Activated T-cell treated with anti-CD3 and anti-CD28 coated beads, Interleukin-2, amount 50 U/mL, for 72 hours (primary cell): ENCODE measurements at places on chromosomes 5 and 9. TPM values are rescaled to one million over a fixed set of nuclear protein-coding genes. Genes with fewer than 3 reads are reported as not detected.

DNA sequence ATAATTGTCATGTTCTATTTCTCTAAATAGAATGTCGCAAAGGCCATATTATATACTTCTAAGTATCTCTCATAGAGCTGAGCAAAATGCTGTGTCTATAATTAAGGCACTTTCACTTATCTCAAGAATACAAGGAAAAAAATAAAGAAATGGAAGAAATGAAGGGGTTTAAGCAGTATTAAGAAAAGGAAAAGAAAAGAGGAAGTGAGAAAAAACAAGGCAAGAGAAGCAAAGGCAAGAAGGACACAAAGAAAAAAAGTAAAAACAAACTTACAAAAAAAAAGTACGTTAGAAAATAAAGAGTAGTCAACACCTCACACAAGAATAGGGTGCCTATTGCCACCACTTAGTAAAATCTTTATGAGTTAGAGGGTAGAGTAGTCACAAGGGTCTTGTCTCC, 506.2 kb downstream of the GABRG2 start:
- DNase-seq = no peak

- no peak for DNase-seq
Observed at GRCh38 chr5:15787681-15788080, 287.7 kb downstream of the FBXL7 start.

DNA sequence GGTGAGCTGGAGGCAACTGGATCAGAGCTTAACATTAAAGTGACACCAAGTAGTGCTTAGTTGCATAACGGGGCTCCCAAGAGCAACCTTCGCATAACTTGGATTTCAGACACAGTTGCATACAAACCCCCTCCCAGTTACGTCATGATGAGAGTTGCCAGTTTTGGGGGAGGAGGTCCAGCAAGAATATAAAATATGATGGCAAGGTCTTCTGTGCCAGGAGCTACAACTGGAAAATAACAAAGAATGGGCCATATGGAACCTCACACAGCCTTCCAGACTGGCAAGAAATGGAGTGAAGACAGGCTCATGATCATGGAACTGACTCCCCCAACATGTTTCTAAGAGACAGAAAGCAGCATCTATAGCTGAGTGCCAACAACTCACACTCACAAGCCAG, 8.5 kb downstream of the SPOCK1 start:
- no peak for DNase-seq

DNA sequence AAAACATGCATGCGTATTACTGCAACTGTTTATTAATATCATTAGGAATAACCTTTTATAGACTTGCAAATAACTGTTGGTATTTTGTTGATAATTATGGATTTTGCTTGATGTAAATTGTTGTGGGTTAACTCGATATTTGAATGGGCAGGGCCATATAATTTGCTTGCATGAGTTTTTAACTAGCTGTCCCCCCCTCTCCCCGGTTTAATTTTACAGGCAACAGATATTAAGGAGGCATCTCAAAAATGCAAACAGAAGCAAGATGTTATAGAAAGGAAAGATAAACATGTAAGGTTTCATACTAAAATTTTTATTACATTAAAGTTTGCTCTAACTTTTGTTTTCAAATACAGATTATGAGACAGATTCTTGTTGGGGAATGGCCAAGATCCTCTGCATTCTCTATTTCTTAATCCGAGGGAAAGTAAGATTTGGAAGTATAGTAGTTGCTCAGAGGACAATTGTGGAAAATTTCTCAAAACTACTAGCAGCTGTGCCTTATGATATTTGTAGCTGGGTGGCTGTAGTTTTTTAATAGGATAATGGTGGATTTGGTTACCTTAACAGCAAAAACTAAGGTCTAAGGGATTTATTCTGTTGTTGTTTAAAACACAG, 27.3 kb downstream of the SMC5 start:
- DNase-seq = no peak

The LMX1B gene
- total RNA-seq = not detected

The TMEM171 gene
- total RNA-seq = not detected
